Cerebellum (tissue), 4 donors: ENCODE measurements at places on chromosomes 6 and 20. TPM values are rescaled to one million over a fixed set of nuclear protein-coding genes. Genes with fewer than 3 reads are reported as not detected.

IL17A gene
- not detected for total RNA-seq

PCSK2 gene
- 24.1 TPM for total RNA-seq

CLPSL2 gene
- not detected for total RNA-seq

PI3 gene
- total RNA-seq, result not detected

EMILIN3 gene
- 4.8 TPM for total RNA-seq

INSM1 gene
- 32.0 TPM for total RNA-seq

CRISP1 gene
- not detected for total RNA-seq

EPM2A gene
- 20.0 TPM for total RNA-seq

BHLHE23 gene
- total RNA-seq, result not detected

WFDC12 gene
- total RNA-seq, result not detected

GRCh38 chr6:74735304-74735703, 470.5 kb downstream of the COL12A1 start:
- DNase-seq, result no peak

DNA sequence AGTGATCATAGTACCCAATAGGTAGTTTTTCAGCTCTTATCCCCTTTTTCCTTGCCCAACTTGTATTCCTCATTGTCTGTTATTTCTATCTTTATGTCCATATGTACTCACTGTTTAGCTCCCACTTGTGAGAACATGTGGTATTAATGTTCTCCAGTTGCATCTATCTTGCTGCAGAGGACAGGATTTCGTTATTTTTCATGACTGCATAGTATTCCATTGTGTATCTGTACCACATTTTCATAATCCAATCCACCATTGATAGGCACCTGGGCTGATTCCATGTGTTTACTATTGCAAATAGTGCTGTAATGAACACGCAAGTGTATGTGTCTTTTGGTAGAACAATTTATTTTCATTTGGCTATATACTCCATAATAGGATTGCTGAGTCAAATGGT, 819.5 kb upstream of the ADGRB3 start:
- no peak for DNase-seq

- no peak for DNase-seq
Observed at GRCh38 chr20:47253872-47254271, 102.6 kb downstream of the ZMYND8 start.

- DNase-seq, result no peak
Observed at GRCh38 chr6:170284126-170284773, 6.6 kb downstream of the DLL1 start.

DNA sequence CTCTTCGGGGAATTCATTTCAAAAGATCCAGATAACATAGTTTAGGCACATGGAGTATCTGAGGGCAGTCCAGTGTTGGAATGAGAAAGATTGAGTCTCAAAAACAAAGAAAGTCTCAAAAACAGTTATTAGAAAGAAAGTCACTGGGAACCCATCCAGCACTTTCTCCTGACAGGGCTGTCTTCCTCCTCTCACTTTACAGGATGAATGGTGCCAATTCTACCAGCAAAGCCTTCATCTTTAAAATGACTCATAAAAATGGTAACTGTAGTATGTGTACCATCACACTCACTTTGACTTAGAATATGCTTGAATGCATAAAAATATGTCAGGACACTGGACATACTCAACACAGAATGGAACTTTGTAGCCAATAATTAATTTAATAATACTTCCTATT, 71.3 kb downstream of the SLC22A3 start:
- no peak for DNase-seq

DNA sequence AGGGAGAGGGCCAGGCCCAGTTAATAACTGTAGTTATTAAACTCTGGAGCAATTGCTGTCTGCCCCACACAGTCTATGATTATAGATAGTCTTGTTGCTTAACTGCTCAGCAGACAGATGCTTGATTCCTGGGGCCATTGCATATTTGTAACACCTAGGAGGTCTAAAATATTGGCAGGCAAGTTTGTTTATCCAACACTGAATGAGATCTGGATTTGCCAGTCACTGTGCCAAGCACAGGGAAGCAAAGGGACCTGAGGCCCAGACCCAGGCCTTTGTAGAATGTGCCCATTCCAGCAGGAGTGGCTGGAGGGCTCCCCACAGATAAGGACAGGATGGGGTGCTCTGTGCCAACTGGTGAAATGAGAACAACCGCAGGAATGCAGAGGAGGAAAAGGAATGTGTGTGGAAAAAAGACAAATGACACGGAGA, 17.6 kb upstream of the ENTPD6 start:
- no peak for DNase-seq

DNA sequence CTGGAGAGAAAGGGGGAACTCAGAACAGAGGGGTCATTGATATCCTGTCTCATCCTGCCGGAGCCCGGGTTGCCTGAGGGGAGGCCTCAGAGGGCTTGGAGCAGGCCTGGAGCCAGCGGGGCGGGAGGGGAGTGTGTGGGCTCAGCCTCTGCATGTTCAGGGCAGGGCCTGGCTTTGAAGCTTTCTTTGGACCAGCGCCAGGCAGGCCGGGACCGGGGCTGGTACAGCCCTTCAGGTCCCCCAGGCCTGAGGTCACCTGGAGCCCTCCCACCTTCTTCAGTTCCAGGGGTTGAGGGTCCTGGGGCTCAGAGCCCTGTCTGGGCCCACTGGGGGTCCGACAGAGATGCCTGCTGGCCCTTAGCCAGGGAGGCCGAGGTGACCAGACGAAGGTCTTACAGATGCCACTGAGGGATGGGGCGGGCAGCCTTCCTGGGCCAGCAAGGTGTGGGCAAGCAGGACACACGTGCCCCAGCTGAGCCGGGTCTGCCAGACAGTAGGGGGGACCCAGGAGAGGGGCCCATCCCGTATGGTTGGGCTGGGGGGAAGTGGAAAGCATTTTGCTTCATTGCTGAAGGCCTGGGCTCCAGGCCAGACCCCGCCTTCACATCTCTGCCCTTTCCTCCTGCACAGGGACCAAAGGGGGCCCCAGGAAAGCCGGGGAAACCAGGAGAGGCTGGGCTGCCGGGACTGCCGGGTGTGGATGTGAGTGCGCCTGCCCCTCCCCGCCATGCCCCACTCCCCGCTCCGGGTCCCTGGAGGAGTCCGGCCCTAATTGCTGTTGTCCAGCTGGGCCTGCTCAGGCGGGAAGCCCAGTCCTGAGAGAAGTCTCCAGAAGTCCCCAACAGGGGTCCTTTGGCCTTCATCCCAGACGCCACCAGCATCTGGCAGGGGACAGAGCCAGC, 2.0 kb downstream of the COL9A3 start:
- peak; percentile 38 for DNase-seq

DNA sequence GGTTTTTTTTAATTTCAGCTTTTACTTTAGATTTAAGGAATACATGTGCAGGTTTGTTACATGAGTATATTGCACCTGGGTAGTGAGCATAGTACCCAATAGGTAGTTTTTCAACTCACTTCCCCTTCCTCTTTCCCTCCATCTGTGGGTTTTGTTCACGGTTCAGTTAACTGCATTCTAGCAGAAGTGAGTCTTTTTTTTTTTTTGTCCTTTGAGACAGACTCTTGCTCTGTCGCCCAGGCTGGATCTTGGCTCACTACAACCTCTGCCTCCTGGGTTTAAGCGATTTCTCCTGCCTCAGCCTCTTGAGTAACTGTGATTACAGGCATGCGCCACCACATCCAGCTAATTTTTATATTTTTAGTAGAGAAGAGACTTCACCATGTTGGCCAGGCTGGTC, 8.7 kb downstream of the UBR2 start:
- DNase-seq, result no peak

- no peak for DNase-seq
Observed at GRCh38 chr6:79672631-79673111, 41.5 kb downstream of the SH3BGRL2 start.

- peak; percentile 44 for DNase-seq
Observed at GRCh38 chr20:8389381-8390036, 257.4 kb downstream of the PLCB1 start.

DNA sequence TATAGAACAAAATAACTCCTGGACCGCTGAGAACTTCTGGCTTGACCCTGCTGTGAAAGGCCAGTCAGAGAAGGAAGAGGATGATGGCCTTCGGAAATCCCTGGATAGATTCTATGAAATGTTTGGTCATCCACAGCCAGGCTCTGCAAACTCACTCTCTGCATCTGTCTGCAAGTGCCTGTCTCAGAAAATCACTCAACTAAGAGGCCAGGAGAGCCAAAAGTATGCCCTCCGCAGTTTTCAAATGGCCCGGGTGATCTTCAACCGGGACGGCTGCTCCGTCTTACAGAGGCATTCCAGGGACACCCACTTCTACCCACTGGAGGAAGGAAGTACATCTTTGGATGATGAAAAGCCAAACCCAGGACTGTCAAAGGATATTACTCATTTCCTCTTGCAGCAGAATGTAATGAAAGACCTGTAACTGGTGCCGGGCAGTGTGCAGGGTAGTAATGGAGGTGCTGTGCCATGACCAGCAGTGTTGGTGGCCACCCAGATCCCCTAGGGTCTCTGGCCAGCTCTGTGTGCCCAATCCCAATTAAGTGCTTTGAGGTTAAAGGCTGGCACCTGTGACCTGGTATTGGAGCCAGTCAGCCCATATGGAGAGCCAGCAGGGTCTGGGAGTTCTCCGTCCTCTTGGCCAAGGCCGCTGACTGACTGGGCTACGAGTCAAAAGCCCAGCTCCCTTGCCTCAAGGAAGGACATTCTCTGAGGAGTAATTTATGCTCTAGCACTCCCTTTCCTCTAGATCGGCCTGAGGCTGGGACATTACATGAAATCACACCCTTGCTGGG, 87.1 kb downstream of the TRMT6 start:
- peak; percentile 88 for DNase-seq

DNA sequence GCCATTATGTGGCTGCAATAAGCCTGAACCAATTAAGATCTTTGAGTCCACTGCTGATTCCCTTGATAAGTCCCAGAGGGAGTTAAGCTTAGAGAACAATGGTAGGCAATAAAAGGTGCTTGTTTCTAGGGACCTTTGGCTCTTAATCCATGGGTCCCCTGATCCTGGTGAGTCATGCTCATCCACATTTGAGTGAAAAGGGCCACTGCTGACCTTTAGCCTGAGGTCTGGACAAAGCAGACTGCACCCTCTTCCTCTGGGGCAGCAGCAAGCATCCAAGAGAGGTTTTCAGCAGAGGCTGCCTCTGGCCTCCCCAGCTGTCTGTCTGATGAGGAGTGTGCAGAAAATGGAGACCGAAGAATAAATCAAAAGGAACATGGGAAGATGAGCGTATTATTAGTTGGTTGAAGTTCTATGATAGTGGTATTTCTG, 16.1 kb upstream of the SCGN start:
- DNase-seq, result no peak

DNA sequence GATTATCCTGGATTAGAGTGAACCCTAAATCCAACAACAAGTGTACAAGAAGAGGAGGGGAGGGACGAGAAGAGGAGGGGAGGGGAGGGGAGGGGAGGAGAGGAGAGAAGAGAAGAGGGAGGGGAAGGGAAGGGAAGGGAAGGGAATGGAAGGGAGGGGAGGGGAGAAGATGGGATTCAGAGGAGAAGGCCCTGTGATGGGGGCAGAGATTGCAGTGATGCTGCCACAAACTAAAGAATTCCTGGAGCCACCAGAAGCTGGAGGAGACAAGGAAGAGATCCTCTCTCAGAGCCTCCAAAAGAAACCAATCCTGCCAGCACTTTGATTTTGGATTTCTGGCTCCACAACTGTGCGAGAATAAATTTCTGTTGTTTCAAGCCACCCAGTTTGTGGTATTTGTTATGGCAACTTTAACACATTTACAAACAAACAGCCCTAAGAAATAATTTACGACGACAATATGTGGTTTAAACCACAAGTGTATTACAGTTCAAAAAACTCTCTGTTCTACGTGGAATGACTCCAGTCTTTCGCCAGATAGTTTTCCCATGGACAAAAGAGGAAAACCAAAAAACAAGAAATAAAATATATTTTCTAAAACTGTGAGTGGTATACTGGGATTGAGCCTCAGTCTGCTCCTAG, 235.4 kb downstream of the HDGFL1 start:
- DNase-seq, result no peak

DNA sequence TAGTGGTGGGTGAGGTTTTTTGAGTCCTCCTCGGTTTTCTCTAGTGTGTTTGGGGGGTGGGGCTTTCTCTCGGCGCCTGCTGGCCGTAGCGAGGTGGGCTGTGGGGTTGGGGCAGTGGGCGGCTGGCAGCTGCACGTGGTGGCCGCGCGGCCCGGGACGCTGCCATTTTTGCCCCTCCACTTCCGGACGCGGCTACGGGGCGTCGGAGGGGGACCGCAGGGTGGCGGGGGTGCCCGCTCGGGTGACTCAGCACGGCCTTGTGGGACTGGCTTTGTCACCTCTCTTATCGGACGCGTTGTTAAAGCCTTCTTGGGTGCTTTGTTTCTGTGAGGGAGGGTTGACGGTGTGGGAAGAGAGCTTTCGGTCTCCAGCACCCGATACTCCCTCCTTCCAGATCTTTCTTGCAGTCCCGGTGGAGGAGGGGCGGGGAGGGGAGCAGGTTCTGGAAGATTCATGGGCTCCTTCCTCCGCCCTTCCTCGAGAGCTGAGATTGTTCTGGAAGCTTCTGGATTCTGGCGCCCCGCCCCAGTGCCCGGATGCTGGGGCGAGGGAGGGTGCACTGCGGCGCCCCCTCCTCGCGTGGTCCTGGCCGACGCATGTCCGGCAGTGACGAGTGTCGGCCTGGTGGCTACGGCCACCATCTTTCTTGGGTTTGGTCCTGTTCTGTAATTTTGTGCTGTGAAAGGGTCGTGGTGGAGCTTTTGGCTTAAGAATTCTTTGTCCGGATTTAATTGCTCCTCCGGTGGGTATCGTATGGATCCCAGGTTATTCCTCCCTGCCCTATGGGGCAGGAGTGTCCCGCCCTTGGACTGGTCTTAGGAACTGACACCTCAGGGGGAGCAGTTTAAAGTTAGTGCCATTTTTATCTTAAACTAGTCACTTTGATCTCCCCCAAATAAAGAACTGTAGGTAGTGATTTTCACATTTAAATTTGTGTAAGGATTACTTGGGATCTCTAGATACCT, 719 bp downstream of the HSP90AB1 start:
- no peak for DNase-seq

DNA sequence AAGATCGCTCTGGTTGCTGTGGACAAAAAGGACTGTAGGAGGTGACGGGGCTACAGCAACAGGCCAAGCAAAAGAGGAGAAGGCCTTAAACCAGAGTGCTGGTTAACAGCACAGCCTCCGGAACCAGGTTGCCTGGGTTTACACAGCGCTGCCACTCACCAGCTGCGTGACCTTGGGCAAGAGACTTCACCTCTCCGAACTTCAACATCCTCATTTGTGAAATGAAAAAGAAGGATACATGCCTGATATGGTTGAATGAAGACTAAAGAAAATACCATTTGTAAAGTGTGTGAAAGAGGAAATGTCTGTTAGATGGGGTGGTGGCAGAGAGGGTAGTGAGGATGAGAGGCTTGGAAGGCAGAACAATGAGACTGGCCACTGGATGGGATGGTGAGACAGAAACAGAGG, 44.9 kb downstream of the PREX1 start:
- no peak for DNase-seq

- DNase-seq, result peak; percentile 79
Observed at GRCh38 chr6:105815661-105816555, 270.2 kb upstream of the PRDM1 start.

DNA sequence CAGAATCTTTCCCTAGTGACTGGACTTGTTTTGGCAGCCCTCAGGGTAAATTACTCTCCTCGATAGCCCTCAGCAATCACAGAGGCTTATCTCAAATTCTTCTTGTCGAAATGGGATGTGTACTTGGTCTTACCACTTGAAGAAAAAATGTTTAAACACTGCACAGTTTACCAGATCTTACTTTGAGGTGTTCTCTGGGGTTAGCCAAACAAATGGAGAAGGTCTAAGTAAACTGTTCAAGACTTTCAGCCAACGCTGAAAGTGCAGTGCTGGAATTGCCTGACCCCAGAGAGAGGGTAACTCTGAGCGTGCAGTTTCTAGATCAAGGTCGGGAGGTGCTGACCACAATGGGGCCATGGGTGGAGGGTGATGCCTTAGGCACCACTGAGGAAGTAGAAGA, 39.2 kb downstream of the MYLIP start:
- DNase-seq, result no peak
